ENCODE measurements at places on chromosomes 7 and 10. TPM values are rescaled to one million over a fixed set of nuclear protein-coding genes. Genes with fewer than 3 reads are reported as not detected.

DNA sequence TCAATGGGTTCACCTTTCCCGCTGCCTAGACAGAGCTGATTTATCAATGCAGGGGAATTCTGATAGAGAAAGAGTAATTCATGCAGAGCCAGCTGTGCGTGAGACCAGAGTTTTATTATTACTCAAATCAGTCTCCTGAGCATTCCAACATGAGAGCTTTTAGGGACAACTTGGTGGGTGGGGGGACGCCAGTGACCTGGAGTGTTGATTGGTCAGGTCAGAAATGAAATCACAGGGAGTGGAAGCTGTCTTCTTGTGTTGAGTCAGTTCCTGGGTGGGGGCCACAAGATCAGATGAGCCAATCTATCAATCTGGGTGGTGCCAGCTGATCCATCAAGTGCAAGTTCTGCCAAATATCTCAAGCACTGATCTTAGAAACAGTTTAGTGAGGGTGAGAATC, 99.0 kb upstream of the CAV2 start:
- DNase-seq = no peak

Gene CYTH3
- 1.2 TPM for total RNA-seq

DNA sequence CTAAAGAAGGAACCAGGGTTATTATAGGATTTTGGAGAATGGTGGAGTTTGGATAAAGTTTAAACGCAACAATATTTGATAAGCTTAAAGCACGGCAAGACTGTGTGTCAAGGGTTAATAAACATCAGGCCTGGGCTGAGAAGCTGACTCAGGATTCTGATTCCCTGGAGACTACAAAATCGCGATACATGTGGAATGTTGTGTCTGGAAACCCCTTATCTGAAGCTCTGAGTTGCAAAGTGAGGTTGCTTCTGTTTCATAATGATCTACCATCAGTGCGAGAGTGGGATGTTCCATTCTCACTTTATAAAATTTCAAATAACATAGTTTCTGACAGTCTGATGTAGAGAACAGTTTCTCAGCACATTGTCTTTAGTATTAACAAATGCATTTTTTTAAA, 7.8 kb downstream of the C1GALT1 start:
- DNase-seq = no peak

Gene PTPRN2
- total RNA-seq = 0.61 TPM

Gene PRSS37
- not detected for total RNA-seq

Gene CHAT
- total RNA-seq = not detected

Gene SPDYE6
- not detected for total RNA-seq

Gene OPN4
- total RNA-seq = not detected

GRCh38 chr7:41149576-41149975, 553.3 kb downstream of the INHBA start:
- DNase-seq = no peak

GRCh38 chr7:24741679-24742505, 15.4 kb downstream of the GSDME start:
- no peak for DNase-seq

Gene IKZF5
- 24.6 TPM for total RNA-seq

- no peak for DNase-seq
Observed at GRCh38 chr10:46019569-46020343, 10.7 kb downstream of the NCOA4 start.

Gene FEZF1
- total RNA-seq = not detected
